ENCODE measurements at places on chromosomes 12 and 14.

GRCh38 chr14:104392396-104393198 is 187.0 kb upstream of the C14orf180 start:
- DNase-seq: no peak

DNA sequence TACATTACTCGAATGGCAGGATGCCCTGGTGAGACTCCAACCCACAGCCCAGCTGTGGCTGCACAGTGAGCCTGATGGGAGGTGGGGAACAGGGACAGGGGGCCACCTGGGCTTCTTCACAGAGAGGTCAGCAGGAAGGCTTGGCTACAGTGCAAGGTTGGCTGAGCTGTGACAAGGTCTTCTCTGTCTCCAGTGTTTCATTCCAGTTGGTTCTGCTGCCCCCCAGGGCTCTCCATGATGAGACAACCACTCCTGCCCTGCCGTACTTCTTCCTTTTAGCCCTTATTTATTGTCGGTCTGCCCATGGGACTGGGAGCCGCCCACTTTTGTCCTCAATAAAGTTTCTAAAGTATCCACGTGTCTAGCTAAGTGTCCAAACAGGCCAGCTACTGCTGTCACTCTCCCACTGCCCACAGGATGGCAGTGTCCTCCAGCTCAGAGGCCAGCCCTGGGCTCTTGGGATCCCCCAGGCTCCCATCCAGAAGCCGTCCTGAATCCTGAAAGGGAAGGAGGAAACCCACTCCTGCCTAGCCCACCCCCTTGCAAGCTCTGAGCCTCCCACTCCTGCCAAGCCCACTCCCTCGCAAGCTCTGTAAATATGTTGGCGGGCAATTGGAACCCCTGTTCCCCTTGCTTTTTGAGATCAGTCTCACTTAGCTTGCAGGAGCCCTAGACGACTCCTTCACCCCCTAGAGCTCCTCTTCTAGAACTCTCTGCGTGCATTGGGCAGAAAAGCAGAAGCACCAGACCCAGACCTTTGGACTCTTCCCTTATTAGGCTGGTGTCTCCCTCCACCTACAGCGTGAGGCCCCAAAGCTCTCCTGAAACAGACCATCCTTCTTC is 5.4 kb downstream of the C1QL4 start:
- peak; percentile 70 for DNase-seq

GRCh38 chr14:61091657-61092273 is 110.7 kb downstream of the SLC38A6 start:
- no peak for DNase-seq

DNA sequence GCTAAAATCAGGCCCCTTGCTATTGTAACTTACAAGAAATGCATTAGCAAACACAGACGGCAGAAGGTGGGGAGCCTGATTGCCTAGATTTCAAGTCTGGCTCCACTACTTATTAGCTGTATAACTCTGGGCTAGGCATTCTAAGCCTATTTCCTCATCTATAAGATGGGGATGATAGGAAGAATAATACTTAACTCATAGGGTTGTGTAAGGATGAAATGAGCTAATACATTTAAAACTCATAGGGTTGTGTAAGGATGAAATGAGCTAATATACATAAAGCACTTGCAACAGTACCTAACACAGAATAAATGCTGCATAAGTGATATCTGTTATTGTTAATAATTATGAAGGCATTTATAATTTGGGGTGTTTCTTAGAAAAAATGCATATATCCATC is 60.1 kb upstream of the DIO2 start:
- no peak for DNase-seq

DNA sequence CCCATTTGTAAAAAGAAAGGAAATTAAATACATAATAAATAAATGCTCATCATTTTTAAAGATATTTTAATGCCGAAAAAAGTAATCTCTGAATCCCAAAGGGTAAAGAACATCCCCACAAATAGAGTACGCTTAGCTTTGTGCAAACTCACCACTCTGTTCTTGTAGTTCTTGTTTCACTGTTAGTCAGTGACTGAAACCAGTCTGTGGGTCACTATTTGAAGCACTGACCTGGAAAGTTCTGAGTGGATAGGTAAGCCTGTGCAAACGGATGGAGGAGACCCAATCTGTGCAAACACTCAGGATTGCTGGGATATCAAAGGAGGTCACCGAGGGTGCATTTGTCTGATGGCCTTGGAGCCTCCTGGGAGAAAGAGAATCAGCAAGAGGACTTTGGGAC is 68.1 kb upstream of the TSPAN11 start:
- no peak for DNase-seq

DNA sequence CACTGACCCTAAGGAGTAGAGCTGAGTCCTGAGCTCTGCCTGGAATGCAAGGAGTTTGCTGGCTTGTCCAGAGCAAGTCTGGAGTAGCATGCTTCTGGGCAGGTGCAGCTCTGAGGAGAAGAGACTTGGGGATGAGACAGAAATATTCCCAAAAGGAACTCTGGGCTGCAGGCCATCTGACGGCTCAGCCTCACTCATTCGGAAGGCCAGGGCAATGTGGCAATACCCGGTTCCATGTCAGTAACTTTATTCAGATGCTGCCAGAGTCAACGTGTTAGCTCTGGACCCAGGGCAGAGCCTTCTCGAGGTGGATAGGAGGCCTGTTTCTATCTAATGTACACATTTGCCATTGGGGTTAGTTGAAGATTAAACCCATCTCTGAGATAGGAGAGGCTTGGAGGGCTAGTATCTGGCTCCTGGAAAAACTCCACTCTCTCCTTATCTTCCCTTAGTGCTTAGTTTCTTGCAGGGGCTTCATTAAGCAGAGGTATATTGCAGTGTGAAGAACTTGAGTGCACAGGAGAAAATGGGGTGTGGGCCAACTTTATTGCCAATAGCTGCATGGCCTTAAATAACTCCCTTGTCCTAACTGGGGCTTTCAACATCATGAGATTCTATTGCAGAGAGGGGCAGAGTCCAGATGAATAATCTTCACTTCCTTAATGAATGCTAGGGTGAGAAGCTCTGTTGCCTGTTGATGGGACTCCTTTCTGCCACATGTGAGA is 65.6 kb downstream of the NTF3 start:
- DNase-seq: no peak

DNA sequence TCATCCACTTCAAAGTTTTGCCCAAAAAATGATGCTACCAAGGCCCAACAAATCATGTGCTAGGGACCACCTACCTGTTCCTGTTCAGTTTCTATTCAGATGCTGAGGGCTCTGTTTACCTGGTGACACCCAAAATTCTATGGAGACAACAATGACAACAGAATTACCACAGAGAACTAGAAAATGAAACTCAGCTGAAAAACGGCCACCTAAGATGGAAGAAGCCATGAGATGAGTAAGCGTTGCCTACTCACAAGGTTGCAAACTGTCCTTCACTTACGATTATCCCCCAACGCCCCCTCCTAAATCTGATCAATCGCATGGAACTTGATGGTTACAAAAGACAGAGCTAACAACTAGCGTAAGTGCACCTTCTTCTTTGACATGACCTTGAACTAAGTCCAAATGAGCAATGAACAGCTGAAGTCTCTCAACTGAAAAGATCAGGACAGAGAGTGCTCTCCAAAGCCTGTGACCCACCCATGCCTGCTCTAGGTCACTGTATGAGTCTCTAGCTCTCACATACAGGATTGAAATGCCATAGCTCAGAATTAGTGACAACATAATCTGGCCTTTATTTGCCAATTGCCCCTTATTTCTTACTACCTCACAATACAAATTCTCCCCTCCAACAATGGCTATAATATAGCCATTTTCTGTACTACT is at the start of gene RNASE11:
RNASE11 (minus strand) TSS at position 513 of the 666 bp plus-strand sequence.
- DNase-seq: no peak

GRCh38 chr14:68401317-68401716 is 391.6 kb downstream of the ZFP36L1 start:
- no peak for DNase-seq

DNA sequence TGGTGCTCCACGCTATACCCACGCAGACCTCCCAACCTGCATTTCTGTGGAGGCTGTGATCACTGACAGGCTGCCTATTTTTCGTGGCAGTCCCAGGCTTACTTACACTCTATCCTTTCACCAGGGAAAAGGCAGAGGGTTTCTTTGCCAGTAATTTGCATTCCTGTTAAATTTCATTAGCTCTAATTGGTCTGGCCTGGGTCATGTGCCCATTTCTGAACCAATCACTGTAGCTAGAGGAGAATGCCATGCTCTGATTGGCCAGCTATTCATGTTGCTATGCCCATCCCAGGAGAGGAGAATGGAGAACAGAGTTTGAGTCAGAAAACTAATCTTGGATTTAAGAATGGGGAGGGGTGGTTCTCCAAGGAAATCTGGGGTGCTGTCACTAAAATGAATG is 43.2 kb upstream of the TUNAR start:
- DNase-seq: no peak

DNA sequence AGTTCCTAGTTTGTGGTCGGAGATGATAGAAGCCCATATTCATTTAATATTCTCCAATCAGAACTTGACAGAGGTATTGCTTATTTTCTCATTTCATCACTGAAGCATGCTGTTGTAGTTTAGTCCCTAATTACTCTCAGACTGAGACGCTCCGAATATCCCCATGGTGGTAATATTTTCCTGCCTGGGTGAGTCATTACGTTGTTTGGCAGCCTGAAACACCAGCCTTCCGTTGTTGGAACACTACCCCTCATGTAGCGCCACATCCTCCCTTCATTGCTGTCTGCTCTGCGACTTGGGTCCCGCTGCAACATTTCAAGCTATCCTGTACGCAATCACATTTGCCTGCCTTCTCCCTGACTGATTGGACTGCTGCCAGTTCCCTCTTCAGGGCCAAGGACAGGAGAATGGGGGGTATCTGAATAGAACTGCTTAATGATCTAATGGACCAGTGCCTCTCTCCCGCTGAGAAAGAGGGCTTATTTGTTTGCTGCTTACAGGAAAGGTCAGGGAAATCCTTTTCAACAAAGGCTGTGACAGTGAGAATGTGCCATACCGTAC is 369.1 kb downstream of the NPAS3 start:
- peak; percentile 82 for DNase-seq

- no peak for DNase-seq
Measured at GRCh38 chr14:65453807-65454480, 41.4 kb downstream of the FUT8 start.

- DNase-seq: no peak
Measured at GRCh38 chr14:105647784-105648608, 121.6 kb downstream of the TMEM121 start.

- no peak for DNase-seq
Measured at GRCh38 chr12:32462908-32463307, 63.5 kb downstream of the FGD4 start.

- DNase-seq: peak; percentile 36
Measured at GRCh38 chr12:109714141-109714912, 702 bp downstream of the FAM222A start.

- no peak for DNase-seq
Measured at GRCh38 chr12:66755727-66756395, 77.0 kb upstream of the GRIP1 start.

DNA sequence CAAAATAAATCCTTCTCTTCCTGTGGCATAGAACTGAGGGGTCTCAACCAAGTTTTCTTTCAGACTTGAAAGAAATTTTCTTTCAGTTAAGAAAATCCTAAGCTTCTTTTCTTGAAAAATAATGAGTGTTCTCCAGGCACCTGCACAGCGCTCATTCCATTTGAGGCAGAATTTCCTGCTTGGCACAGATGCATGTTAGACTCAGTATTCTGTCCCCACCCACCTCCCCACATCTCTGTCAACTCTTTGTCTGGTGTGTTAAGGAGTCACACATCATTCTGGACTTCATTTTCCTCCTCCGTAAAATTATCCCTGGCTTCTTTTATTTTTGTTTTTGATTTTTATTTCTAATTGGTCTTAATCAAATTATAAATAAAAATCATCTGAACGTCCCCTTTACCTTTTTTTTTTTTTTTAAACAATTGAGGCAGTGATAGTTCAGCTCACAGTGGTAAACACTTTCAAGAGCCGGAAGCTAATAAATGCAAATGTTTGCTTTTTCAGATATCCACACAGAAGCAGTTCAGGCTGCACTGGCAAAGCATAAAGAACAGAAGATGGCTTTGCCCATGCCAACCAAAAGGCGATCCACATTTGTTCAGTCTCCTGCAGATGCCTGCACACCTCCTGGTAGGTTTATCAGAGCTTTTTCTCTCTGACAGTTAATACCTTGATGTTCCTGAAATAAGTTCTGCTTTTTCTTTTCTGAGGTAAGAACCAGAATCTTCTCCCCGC is 104.0 kb upstream of the ATF1 start:
- DNase-seq: no peak

- no peak for DNase-seq
Measured at GRCh38 chr12:119230807-119231206, 52.1 kb downstream of the HSPB8 start.

- DNase-seq: peak; percentile 67
Measured at GRCh38 chr12:1117970-1118563, 127.0 kb downstream of the ERC1 start.

GRCh38 chr14:37593511-37594237 is 1.4 kb downstream of the FOXA1 start:
- no peak for DNase-seq

DNA sequence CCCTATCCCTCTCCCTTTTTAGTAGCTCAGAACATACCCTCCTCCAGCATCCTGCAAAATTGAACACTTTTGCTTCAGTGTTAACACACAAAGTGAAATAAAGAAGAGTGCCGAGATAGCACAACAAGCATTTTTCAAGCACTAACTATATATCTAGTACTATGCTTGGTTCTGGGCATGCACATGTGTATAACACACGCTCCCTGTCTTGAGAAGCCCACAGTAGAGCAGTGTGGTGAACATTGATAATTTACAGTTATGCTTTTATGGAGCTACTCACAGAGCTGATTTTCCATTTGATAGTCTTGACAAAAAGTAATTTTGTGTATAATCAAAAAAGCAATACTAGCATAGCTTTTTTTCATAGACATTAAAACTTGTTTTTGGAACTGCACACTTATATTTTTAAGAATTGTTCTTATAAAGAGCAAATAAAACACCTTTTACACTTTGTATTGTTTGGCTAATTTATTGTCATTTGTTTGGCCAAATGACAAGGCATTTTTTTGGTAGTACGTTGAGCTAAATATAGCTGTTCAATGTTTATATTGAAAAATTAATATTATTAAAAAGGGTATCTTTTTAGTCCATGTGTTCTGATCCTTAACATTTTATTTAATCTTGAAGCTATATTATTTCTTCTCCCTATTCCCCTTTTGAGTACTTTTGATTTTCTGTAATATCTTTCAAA is 39.7 kb downstream of the LEMD3 start:
- no peak for DNase-seq

DNA sequence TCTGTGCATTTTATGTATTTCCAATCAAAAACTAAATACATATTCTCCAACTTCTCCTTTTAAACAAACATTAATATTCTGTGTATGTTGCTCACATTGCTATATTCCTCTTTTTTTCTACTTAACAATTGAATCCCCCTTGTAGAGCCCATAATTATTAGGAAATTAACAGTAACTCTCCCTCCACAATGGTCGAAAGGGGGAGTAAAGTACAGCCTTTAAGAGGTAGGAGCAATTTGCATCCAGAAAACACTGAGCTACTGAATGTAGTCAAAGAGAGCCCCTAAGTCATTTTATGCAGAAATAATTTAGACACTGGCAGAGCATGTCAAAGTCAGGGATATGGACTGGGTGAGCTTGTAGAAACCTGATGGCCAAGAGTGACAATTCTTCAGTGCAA is 57.2 kb upstream of the SCN8A start:
- peak; percentile 20 for DNase-seq

GRCh38 chr12:30976206-30976605 is 49.7 kb downstream of the TSPAN11 start:
- no peak for DNase-seq

- DNase-seq: peak; percentile 36
Measured at GRCh38 chr14:74552623-74553022, 59.1 kb downstream of the ISCA2 start.

GRCh38 chr12:89653-90052 is 23.1 kb downstream of the IQSEC3 start:
- DNase-seq: no peak

- DNase-seq: peak; percentile 45
Measured at GRCh38 chr12:79778802-79779448, 88.2 kb upstream of the PAWR start.

Data from fibroblast of skin of back (primary cell).